Cardiac septum (tissue), 1 donor: ENCODE measurements at places on chromosomes 11 and 22. TPM values are rescaled to one million over a fixed set of nuclear protein-coding genes. Genes with fewer than 3 reads are reported as not detected.

GRCh38 chr22:46993633-46994032 lies 231.2 kb downstream of the TBC1D22A start:
- DNase-seq = no peak

- no peak for DNase-seq
These were observed 2.7 kb upstream of the ARHGAP42 start for GRCh38 chr11:100684101-100685065.

GRCh38 chr22:20003304-20003703 lies 13.3 kb downstream of the ARVCF start:
- DNase-seq = no peak

- no peak for DNase-seq
These were observed 7.4 kb upstream of the ZBTB44 start for GRCh38 chr11:130322126-130322525.

DNA sequence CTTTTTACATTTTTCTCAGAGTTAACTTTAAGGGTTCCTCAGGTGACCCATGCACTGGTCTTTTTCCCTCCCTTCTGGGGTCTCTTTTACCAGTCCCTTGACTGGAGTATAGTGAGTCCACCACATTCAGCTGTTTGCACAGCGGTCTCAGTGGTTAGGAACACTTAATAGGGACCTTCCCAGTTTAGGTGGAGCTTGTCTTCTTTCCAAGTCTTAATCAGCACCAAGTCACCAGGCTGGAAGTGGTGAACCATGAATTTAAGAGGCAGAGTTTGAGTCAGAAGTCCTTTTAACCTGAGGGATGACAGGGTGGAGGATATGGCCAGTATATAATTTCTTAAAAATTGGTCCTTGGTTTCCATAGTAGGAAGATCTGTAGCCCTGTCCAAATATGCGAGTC lies 349.7 kb upstream of the MPPED2 start:
- no peak for DNase-seq

DNA sequence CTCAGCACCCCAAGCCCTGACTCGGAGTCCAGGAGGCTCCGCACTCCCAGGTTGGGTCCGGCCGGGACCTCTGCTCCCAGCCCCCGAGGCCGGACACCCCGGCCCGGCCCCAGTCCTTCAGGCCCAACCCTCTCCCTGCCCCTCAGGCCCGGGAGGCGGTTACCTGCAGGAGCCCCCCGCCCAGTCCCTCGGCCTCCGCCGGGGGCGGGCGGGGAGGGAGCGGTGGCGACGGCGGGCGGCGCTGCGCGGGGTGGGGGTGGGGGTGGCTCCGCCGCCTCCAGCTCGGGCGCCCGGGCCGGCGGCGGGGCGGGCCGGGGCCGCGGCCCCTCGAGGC lies 310 bp downstream of the TCF20 start:
- DNase-seq = no peak

GRCh38 chr22:24429411-24430365 lies 2.3 kb downstream of the ADORA2A start:
- no peak for DNase-seq

DNA sequence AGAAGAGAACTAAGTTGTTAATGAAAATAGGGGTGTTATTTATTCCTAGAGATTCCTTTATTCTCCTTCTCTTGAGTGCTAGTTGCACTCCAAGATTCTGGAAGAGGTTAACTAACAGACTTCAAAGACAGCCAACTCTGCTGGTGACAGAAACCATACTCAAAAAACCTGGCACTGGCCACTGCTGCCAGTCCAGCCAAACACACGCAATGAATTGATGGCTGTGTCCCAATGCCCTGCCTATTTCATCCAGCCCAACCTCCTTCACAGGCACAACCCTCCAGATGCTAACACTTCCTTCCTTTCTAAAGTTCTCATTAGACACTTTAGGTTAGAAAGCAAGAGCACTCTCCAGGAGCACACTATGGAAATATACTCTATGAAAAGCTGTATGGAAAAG lies 150.8 kb upstream of the C11orf58 start:
- DNase-seq = peak; percentile 76

DNA sequence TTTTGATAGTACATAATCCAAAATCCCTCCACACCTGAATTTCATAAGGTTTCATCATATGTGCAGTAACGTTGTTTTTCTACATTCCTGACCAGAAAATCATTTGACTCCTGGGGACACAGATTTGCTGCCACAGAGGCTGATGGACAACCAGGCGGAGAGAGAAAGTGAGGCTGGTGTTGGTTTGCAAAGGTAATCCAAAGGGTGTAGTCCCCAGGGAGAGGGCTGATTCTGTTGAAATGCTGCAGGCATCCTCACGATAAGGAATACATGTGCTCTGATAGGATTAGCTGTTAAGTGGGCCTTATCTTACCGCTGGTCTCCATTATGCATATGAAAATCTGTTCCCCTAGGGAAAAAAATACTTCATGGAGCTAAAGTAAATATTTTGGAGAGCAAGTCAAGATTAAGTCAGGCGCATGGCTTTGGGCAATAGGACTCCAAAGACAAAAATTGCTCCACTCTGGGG lies 8.1 kb downstream of the APOL6 start:
- no peak for DNase-seq

DNA sequence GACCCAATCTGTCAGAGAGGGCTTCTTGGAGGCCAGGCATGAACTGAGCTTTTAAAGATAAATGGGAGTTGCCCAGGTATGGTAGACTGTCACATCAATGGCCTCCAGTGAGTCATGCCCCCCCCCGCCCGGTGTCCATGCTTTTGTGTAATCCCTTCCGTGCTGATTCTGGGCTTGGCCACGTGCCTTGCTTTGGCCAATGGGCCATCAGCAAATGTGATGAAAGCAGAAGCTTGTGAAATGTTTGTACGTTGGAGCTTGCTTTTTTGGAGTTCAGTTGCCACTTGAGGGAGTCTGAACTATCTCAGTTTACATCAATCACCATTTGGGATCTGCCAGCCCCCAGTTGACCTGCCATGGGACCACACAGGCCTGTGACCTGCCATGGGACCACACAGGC lies 4.3 kb upstream of the THY1 start:
- DNase-seq = no peak

DNA sequence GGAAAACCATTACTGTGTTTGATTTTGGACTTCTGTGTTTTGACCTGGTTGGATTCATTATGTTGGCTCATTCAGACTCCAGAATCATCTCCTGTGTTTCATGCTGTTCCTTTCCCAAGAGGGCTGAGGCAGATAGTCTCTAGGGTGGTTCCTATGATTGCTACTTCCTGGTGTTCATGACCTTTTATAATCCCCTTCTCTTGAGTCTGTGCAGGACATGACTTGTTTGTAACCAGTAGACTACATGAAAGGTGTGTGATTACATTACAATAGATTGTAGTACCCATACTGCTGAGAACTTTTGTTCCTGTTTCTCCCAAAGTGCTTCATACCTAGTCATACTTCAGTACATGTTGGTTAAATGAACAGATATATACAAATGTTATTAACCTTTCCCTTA lies 700.6 kb downstream of the METTL15 start:
- no peak for DNase-seq

P4HA3 gene
- 0.54 TPM for total RNA-seq

PAAF1 gene
- total RNA-seq = 14.9 TPM

- no peak for DNase-seq
These were observed 77.7 kb downstream of the GDPD4 start for GRCh38 chr11:77223797-77224196.

GRCh38 chr22:21632237-21632895 lies at the start of gene CCDC116:
TSS of gene CCDC116 (plus strand) at chr22:21632760. CDS start at chr22:21633182, 422 bp downstream.
- DNase-seq = peak; percentile 81

GRCh38 chr22:44931077-44931540 lies 78.7 kb downstream of the PHF21B start:
- peak; percentile 82 for DNase-seq

MMP13 gene
- total RNA-seq = not detected

DNA sequence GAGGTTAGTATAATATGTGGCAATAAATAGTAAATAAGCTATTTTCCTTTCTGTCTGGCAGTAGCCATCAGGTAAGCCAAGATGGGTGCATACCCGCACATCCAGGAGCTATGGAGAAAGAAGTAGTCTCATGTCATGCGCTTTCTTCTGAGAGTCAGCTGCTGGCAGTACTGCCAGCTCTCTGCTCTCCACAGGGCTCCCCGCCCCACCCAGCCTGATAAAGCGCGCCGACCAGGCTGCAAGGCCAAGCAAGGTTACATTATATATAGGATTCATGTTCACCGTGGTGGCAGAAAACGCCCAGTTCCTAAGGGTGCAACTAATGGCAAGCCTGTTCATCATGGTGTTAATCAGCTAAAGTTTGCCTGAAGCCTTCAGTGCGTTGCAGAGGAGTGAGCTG lies 126.2 kb downstream of the ATG16L2 start:
- no peak for DNase-seq
